ENCODE measurements at places on chromosomes 5 and 9.

- no peak for DNase-seq
Observed at GRCh38 chr5:149493316-149493715, 57.9 kb downstream of the CSNK1A1 start.

- no peak for DNase-seq
Observed at GRCh38 chr9:89622933-89623861, 18.4 kb downstream of the GADD45G start.

- peak; percentile 20 for DNase-seq
Observed at GRCh38 chr9:6305954-6306563, 22.1 kb upstream of the TPD52L3 start.

- no peak for DNase-seq
Observed at GRCh38 chr9:116434314-116434713, 252.8 kb upstream of the TRIM32 start.

DNA sequence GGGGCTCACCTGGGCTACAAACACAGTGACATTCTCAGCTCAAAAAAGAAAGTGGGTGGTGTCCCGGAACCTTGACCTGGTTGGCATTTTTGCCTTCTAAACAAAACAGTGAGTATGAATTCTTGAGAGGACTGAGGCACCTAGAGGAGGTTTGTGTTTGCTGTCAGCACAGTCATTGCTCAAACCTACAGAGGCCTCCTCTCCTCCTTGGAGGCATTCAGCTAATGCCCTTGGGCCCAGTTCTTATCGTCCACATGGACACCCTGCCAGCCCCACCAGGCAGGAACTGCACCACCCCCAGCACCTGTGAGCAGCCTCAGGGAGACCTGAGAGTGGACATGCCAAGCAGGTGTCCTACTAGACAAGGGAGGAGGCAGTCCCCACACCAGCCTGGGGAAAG is 156.7 kb downstream of the SYK start:
- DNase-seq: no peak

DNA sequence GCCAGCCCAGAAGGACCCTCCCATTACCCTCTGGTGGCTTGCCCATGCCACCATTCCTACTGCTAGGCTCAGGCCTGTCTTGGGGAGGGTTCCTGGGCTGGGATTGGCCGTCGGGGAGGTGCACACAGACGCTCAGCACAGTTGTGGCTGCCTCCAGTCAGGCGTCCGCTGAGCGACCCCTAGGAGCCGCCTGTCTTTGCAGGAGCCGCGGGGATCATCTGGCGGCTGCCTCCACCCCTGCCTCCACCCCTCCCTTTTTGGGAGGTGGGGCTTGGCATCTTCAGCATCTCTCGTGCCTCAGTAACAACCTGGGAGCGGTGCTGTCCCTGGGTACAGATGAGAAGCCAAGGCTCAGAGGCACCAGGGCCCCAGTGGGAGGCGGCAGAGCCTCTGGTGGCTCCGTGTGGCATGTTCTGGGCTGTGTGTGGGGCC is 39.6 kb downstream of the RXRA start:
- DNase-seq: no peak

DNA sequence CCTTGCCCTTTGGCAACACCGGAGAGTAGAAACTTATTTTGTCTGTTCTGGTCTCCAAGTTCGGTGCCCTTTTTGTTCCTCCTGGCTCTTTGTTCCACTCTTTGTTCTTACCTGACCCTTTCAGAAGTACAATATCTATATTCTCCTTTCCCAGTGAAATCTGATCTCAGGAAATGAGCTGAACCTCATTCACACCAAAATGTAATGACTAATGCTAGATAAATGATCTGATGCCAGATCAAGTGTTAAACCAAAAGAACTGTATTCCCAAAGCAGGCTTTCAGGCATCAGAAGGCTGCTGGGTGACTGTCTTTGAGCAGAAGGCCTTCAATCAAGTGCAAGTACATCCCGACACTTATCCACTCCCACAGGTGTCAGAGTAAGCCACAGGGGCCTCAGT is 156.4 kb downstream of the SPOCK1 start:
- no peak for DNase-seq

Data from CD4-positive, alpha-beta T cell treated with Interferon alpha-2 for 1 hour (primary cell).